ENCODE measurements at places on chromosomes 11 and 22.
A peak's percentile ranks its signal among the peaks of the same experiment; 100 is the strongest.

GRCh38 chr22:44205516-44206329, 25.0 kb downstream of the PARVG start:
- no peak for DNase-seq

DNA sequence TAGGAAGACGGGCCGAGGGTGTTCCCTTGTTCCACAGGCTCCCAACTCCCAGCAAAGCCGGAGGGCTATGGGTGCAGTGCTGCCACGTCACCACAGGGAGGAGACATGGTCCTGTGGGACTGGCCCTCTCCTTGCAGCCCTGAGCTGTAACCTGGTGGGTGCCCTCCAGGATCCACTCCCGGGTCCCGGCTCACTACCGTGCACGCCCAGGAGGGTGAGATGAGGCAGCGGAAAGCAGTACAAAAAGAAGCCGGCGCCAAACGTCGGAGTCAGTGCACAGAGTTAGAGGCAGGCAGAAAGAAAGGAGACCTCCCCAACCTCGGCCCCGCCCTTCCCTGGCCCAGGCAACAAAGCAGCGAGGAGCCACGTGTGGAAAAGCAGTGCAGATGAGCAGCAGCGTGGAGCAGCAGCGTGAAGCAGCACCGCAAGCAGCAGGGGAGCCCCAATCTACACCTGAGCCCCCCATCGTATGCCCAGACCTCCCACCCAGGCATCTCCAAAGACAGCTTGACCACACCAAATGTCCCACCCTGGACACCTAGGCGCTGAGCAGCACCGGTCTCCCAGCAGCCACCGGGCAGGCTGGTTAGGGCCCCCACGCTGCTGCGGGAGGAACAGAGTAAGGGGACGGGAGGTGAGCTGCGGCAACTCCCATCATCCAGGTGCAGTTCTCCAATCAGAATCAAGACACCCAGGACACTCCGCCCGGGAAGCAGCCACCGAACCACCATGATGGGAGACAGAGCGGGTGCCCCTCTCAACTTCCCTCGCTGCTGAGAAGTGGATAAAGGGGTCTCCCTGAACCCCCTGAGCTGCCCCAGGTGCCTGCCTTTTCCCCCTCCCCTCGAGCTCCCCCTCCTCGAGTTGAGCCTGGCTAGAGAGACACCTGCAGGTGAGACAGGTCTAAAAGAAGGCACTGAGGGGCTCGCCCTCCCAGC, 28.8 kb downstream of the IGSF9B start:
- peak; percentile 69 for DNase-seq

DNA sequence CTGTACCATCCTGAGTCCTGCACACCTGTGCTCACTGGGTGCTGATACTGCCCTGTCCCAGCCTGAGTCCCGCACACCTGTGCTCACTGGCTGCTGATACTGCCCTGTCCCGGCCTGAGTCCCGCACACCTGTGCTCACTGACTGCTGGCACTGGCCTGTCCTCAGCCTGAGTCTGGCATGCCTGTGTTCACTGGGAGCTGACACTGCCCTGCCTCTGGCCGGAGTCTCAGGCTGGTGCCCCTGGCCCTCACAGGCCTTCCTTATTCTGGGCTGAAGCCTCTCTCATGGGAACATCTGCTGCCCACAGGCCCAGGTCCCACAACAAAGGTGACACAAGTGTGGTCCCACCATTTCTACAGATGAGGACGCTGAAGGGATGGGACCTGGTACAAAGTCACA, 115.1 kb downstream of the MPPED1 start:
- DNase-seq = no peak

- no peak for DNase-seq
Measured at GRCh38 chr11:85845124-85845631, 10.0 kb upstream of the CCDC83 start.

DNA sequence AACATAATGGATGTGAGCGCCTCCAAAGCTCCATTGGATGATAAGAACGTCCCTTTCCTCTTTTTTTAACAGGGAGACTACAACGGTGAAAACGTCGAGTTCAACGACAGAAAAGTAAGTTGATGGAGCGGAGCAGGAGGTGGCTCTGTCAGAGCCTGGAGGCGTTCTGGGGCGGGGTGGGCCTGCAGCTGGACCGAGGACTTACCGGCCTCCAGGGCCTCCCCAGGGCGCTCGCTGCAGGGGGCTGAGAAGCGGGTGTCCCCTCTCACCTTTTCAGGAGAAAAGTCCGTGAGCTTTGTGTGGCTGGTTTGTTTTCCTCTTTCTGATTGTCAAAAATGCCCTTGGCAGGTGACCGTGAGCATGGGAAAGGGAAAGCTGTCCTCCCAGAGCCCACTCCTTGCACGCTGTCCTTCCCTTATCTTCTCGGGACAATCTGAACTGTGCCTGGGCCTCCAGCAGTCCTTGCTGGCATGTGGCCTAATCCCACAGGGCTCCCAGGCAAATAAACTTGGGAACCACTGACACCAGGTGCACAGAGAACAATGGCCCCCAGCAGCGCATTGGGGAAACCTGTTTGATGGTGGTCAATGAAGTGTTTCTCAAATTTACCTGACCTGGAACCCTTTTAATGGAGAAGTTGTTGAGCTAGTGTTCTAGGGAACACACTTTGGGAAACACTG, 38.4 kb downstream of the ANO1 start:
- DNase-seq = no peak

GRCh38 chr11:117479372-117479771, 151.7 kb downstream of the CEP164 start:
- no peak for DNase-seq

DNA sequence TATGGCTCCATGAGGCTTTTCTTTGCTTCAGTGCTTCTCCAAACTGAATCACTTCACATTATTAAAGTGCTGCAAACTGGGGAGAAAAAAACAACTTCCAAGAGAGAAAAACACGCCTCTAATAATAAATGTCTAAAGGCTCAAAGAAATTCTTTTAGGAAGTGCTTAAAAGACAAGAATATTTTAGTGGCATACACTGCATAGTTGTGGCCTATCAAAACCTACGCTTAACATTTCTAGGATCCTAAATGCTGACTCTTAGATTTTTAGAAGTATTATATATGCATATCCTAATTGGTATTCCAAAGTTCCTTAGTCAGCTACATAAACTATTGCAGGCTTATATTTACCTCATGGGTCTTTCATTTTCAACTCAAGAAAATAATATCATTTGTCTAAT, 879.0 kb upstream of the CCDC90B start:
- DNase-seq = no peak

All from CD4-positive, alpha-beta T cell treated with Interleukin-2 at 100 ng/mL for 4 hours (primary cell).